ENCODE measurements at places on chromosomes 2 and 18. TPM values are rescaled to one million over a fixed set of nuclear protein-coding genes. Genes with fewer than 3 reads are reported as not detected.

- no peak for DNase-seq
Measured at GRCh38 chr2:174193737-174194136, 54.6 kb downstream of the OLA1 start.

- DNase-seq, result peak; percentile 95
Measured at GRCh38 chr2:191646163-191646902, 31.6 kb upstream of the NABP1 start.

DNA sequence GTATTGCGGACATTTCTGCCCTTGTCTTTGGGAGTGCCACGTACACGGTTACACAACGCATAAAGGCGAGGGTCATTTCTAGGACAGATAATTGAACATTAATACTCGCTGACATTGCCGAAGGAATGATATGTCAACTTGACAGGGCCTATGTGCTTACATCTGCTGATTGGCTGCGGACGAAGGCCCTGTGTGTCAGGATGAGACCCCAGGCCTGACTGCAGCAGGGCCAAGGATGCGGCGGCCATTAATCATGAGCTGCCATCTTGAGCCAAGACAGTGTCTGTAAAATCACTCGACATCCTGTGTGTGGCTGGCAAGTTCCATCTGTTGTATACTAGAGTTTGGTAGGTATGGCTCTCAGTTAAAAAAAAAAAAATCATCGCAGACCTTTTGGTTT lies 96.6 kb downstream of the MEIS1 start:
- no peak for DNase-seq

DNA sequence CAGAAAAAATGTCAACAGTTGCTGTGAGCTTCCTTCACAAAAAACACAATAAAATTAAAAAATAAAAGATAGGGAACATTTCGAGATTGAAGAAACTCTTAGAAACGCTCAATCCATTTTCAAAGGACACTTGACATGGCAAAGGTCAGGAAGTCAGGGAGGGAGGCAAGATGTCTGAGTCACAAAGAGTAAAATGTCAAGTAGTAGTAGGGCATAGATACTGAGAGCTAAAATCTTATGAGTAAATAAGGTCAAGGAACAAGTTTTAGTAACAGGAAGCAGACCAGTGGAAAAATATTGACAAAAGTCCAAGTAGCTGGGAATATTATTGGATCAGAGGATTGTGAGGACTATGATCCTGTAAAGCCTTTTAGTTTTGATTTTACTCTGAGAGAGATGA lies 495.6 kb downstream of the TMX3 start:
- DNase-seq, result no peak

- DNase-seq, result no peak
Measured at GRCh38 chr2:68537011-68537410, 69.6 kb downstream of the APLF start.

The C1GALT1C1L gene
- not detected for total RNA-seq

The SAG gene
- not detected for total RNA-seq

The IMMT gene
- total RNA-seq, result 32.4 TPM

- no peak for DNase-seq
Measured at GRCh38 chr2:110903548-110903947, 171.2 kb downstream of the ACOXL start.

- DNase-seq, result no peak
Measured at GRCh38 chr18:770583-770961, 41.5 kb downstream of the YES1 start.

The TEX44 gene
- total RNA-seq, result not detected

The LIMS4 gene
- total RNA-seq, result not detected

The CCDC138 gene
- 3.4 TPM for total RNA-seq

The EGR4 gene
- not detected for total RNA-seq

The CCDC148 gene
- 0.26 TPM for total RNA-seq

- no peak for DNase-seq
Measured at GRCh38 chr18:79819968-79820351, 22.2 kb downstream of the KCNG2 start.

- no peak for DNase-seq
Measured at GRCh38 chr18:48314690-48315089, 94.5 kb downstream of the ZBTB7C start.

DNA sequence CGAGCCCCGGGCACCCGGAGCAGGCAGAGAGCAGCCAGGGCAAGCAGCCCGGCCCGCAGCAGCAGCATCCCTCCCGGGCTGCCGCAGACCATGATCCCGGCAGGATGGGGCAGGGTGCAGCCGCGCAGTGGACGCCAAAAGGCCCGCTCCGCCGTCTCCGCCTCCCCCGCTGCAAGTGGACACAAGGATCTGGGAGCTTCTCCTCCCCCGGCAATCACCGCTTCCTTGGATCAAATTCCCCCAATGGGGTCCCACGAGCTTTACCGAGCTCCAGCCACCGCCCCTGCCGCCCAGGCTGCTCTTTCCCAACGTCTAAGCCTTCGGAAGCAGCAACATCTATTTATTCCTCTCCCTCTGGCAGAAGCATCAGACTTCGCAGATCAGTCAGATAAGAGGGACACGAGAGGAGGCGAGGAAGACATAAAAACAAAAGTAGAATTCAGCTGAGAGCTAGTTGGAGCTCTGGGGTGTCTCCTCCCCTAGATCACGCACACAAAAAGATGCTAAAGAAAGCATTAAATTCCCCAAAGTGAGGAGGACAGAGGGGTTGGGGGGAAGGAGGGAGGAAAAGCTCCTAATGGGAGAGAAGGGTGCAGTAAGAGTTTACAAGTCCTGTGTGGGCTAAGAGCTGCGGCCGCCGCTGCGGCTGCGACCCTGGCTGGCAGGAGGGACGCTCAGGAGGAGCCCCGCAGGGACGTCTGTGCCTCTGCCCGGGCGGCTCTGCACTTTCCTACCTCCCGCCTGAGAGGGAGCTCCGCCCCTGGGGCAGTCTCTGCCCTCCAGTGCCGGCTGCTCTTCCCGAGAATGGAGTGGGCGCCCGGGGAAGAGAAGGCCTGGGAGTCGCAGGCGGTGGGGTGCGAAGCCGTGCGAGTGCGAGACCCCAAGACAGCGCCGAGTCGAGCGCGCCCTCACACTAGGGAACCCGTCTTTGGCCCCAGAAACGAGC lies at the start of gene FRZB:
Gene FRZB, minus strand, starts transcription at position 177 of the 946 bp plus-strand sequence. Its CDS starts 85 bp downstream, at position 92.
- DNase-seq, result no peak

GRCh38 chr2:239276851-239277250 lies 124.0 kb downstream of the HDAC4 start:
- DNase-seq, result no peak

The RAX gene
- total RNA-seq, result not detected

The IMPA2 gene
- 91.1 TPM for total RNA-seq

The ACSL3 gene
- 269 TPM for total RNA-seq

- DNase-seq, result peak; percentile 85
Measured at GRCh38 chr2:60719331-60719730, 36.7 kb upstream of the PAPOLG start.

DNA sequence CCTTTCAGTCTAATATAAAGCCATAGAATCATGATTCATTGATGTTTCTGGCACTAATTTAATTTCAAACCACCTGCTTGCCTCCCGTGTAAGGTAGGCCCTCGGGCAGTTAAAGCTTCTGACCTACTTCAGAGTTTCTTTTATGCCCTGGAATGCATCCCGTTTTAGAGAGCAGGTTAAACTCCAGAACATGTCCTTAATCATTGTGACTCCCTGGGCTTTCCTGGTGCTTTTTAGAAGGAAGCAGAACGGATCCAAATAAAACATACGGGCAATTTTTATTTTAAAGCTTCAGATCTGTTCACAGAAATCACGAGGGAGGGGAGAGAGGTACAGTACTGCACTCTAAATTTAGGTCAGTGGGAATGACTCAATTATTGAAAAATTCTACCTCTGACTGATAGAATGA lies 134.8 kb downstream of the GCA start:
- peak; percentile 95 for DNase-seq

All from bronchial epithelial cell (primary cell).